Stimulated activated CD8-positive, alpha-beta memory T cell treated with anti-CD3 and anti-CD28 coated beads, Interleukin-4, amount 100 ng/mL, for 48 hours (primary cell): ENCODE measurements at places on chromosomes 11 and 22.

DNA sequence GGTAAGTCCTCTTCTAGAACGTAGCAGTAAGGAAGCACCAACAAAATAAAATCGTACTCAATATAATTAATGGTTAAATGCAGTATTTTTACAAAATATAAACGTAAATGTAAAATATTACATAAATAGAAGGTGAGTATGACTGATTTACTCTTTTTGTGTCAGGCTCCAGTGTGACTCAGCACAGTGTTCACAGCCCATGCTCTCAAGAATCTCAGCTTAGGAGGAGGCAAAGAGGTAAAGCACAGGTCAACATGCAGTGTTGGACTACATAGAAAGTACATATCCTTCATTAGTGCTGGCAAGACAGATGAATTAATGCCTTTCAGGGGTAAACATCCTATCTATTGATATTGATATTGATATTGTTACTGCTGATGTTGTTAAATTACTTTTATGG, 2050.6 kb upstream of the RAG2 start:
- DNase-seq = no peak

- no peak for DNase-seq
Observed at GRCh38 chr11:15093432-15093831, 20.0 kb downstream of the CALCB start.

DNA sequence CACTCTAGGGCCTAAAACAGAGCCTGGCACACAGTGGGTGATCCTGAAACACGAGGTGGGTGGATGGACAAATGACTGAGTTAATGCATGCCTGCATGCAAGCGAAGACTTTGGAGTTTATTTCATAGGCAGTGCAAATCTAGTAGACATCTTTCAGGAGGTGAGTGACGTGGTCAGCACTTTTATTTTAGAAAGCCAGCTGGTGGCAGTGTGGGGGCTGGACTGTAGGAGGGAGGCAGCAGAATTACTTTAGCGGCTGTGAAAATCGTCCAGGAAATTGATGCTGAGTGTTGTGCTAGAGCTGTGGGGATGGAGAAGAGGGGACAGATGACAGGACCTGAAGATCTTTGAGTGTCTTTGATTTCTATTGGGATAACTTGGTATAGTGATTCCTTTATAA, 47.1 kb downstream of the BMAL1 start:
- no peak for DNase-seq

GRCh38 chr11:63375434-63375833, 5.8 kb downstream of the SLC22A9 start:
- DNase-seq = no peak

GRCh38 chr22:27776650-27776958, 25.0 kb downstream of the MN1 start:
- no peak for DNase-seq

GRCh38 chr11:132901638-132902471, 630.4 kb downstream of the OPCML start:
- DNase-seq = no peak

- no peak for DNase-seq
Observed at GRCh38 chr11:2113776-2114175, 25.4 kb downstream of the IGF2 start.

DNA sequence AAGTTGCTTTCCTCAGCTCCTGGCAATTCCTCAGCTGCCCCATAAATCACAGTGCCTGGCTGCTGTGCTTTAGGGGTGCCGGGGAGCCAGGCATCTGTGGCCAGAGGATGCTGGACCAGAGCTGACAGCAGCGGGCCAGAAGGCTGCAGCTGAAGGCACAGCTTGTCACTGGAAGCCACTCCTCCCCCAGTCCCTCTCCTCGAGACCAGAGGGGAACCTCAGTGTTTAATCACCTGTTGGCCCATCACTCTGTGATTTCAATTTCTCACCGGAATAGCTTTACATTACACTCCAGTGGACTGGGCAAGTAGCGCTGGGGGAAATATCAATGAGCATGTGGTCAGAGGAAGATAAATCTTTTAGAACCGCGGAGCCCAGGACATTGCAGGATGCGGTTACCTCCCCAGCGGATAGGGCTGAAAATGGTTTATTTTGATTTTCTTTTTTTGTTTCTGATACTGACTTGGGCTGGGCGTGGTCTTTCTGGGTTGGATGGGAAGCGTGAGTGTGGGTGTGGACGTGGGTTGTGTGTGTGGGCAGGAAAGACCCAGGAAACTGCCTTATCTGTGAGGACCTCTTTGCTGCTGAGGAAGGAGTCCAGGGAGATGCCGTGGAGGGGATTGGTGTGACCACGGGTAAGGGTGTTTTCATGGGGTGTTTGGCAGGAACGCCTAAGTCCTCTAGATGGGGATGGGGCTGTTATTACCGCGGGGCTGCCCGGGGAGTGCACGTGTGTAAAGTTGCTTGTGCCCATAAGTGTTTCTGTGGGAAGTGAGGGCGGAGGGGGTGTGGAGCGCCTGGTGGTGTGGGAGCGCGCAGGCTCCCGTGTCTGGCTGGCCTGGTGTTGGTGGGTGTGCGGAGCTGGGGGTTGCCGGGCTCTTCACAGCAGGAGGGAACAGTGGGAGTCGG, 4.0 kb downstream of the DAGLA start:
- no peak for DNase-seq

DNA sequence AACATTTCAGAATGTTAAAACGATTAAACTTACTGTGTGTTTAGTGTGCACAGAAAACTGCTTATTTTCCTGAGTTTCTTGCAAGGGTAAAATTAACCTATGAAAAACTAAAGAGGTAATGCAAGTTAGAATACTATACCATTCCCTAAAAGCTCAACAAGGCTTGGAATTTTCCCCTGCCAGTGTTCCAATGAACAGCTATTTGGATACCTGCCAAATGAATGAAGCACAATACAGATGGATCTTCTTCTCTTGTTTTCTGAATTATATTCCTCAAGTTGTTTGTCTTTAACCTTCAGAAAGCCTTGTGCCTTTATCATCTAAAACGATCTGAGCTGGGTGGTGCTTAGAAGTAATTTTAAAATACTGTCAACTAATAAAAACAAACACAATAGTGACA, 204.5 kb downstream of the LRRC4C start:
- DNase-seq = no peak

DNA sequence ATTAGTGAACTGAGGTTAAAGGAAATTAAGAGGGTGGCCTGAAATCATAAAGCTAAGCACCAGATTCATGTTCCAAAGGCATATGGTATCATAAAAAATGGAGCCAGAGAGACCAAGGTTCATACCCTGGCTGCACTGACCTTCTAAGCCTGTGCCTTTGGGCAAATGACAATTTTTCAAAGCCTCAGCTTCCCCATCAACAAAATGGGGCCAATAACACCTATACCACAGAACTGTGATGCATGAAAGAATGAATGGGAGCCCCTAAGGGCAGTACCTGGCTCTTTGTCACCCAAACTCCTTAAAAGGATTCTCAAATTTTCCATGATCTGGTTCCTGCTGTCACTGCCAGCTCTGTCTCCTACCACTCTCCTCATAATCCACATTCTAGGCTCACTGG, 72.5 kb downstream of the RAB30 start:
- DNase-seq = no peak

DNA sequence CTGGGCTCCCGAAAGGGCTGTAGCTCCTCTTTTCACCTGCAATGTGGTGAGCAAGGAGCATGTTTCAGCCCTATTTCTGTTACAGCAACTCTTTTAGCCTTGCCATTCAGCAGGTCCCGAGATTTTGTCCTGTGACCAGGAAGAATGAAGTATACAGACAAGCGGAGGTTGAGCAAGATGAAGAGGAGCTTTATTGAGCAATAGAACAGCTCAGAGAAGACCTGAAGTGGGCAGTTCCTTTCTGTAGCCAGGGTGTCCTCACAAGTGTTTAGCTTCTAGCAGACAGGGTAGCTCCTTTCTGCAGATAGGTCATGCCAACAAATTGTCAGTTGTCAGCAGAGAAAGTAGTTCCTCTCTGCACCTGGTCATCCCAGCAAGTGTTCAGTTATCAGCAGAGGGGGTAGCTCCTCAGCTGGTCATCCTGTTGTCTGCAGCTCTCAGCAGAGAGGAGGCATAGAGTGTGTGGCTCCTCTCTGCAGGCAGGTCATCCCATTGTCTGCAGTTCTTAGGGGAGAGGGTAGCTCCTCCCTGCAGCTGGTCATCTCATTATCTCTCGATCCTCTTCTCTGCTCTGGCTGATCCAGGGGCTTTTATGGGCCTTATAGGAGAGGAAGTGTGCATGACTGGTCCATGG, 5.4 kb upstream of the OR56A4 start:
- DNase-seq = no peak

GRCh38 chr11:102263379-102264003, 53.8 kb upstream of the BIRC3 start:
- DNase-seq = no peak

DNA sequence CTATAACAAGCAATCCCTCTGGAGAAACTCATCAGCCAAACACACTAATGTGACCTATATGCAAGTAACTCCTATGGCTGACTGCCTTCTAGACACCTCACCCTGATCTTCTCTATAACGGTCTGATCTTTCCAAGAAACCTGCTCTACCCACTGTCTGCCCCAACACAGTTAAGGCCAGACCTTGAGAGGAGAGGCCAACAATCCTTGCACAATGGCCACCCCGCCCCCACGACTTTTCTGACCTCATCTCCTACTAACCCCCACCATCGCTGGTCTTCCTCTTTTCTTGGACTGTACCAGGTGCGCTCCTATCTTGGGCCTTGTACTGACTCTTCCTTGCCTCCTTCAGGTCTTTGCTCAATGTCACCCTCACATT, 12.5 kb downstream of the HIRA start:
- peak; percentile 37 for DNase-seq

- no peak for DNase-seq
Observed at GRCh38 chr22:44797181-44797725, 44.9 kb downstream of the ARHGAP8 start.

DNA sequence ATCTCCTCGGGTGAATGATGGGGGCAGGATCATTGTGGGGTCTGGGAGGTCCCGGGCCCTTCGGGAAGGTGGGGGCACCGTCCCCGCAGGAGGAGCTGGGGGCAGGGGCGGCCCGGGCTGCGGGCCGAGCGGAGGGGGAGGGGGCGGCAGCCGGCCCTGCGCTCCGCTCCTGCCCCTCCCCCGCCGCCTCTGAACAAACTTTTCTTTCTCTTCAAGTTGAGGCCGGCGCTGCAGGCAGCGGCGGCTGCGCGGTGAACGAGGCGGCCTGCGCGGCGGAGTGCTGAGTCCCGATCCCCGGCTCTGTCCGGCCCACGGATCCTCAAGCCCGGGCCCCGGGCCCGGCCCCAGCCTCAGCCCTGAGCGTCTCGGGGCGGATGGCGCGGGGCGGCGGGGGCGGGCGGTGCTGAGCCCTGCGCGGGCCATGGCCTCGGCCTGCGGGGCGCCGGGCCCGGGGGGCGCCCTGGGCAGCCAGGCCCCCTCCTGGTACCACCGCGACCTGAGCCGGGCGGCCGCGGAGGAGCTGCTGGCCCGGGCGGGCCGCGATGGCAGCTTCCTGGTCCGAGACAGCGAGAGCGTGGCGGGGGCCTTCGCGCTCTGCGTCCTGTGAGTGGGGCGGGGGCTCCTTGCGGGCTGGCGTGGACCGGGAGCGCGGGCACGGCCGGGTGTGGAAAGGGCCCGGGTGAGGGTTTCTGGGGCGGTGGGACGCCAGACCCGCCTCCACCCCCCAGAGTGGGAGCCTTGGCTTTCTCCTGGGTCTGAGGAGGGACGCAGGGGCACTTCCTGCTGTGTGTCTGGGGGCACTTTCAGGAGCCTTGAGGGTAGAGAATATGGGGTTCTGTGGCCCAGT, at the start of gene INPPL1:
Gene INPPL1, plus strand, starts transcription at position 204 of the 847 bp plus-strand sequence. Its CDS starts 218 bp downstream, at position 422.
- DNase-seq = peak; percentile 57

GRCh38 chr11:11636671-11637070, 14.9 kb upstream of the GALNT18 start:
- DNase-seq = no peak

- DNase-seq = no peak
Observed at GRCh38 chr22:25360891-25361645, 141.6 kb downstream of the CRYBB2 start.

GRCh38 chr11:32331792-32332191, 103.5 kb downstream of the WT1 start:
- DNase-seq = no peak

GRCh38 chr11:78420796-78421209, 3.2 kb upstream of the GAB2 start:
- DNase-seq = peak; percentile 82

GRCh38 chr11:36300650-36301049, 4.6 kb downstream of the PRR5L start:
- DNase-seq = no peak

- DNase-seq = peak; percentile 73
Observed at GRCh38 chr11:125345421-125346178, 150.5 kb downstream of the FEZ1 start.

DNA sequence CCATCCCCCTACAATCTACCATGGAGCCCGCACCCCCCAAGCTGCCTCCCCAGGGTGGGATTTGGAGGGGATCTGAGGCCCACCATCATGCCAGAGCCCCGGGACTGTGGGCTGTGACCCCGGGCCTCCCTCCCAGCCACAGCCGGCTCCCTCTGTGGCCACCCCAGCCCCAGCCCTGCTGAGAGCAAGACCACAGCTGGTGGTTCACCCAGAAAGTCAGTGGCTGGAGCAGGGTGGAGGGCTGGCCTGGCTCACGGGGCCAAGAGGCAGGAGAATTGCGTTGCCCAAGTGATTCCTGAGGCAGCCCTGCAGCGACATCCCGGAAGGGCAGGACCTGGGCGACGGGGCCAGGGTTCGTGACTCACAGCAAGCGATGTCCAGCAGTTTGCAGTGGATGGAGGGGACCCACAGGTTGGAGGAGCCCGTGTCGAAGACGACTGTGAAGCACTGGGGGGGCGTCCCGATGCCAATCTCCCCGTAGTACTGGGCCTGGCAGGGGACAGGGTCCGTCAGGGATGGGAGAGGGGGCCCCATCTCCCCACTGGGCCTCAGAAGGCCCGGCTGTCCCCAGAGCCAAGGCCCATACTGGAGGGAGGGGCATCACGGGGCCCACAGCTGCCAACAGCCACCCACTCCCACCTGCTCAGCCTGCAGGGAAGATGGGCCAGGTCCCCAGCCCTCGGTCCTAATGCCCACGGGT, 4.4 kb downstream of the CTSD start:
- DNase-seq = no peak

GRCh38 chr11:57095417-57095816, 86.3 kb upstream of the LRRC55 start:
- DNase-seq = no peak

GRCh38 chr11:101456812-101457211, 127.0 kb downstream of the TRPC6 start:
- DNase-seq = no peak
